B cell (primary cell): ENCODE measurements at places on chromosomes 2 and 18. TPM values are rescaled to one million over a fixed set of nuclear protein-coding genes. Genes with fewer than 3 reads are reported as not detected.

DNA sequence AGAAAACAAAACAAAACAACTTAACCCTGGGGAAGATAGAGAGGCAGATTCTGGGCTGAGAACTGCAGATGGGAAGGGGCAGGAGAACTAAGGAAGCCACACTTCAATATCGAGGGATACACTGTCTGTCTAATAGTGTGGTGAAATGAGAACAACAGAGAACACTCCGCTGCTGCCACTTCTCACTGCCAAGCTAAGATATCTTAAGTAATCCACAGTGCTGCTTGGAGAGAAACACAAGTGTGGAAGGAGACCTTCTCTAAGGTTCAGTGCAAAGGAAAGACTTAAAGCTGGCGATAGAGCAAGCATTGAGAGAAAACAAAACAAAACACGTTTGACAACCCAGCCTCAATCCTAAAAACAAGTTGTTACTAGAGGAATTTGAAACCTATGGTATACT lies 37.4 kb downstream of the DLGAP1 start:
- H3K4me1 ChIP-seq, result no peaks in the 10 kb centered on the region
- no peaks in the 10 kb centered on the region for H3K36me3 ChIP-seq
- no peaks in the 10 kb centered on the region for H3K27me3 ChIP-seq
- no peak for DNase-seq
- H3K4me3 ChIP-seq, result no peak overlapping the region

- peaks cover 22% of the 10 kb centered on the region for H3K36me3 ChIP-seq
- H3K4me3 ChIP-seq, result no peak overlapping the region
- H3K27me3 ChIP-seq, result no peaks in the 10 kb centered on the region
- DNase-seq, result no peak
- no peaks in the 10 kb centered on the region for H3K4me1 ChIP-seq
- no peak overlapping the region for H3K27ac ChIP-seq
Observed at GRCh38 chr2:74894272-74894981, 60.5 kb downstream of the HK2 start.

GRCh38 chr2:190512539-190513095 lies 21.9 kb downstream of the NEMP2 start:
- peaks cover 2% of the 10 kb centered on the region for H3K36me3 ChIP-seq
- peaks cover 7% of the 10 kb centered on the region for H3K4me1 ChIP-seq
- no peak for DNase-seq
- H3K27ac ChIP-seq, result no peak overlapping the region

DNA sequence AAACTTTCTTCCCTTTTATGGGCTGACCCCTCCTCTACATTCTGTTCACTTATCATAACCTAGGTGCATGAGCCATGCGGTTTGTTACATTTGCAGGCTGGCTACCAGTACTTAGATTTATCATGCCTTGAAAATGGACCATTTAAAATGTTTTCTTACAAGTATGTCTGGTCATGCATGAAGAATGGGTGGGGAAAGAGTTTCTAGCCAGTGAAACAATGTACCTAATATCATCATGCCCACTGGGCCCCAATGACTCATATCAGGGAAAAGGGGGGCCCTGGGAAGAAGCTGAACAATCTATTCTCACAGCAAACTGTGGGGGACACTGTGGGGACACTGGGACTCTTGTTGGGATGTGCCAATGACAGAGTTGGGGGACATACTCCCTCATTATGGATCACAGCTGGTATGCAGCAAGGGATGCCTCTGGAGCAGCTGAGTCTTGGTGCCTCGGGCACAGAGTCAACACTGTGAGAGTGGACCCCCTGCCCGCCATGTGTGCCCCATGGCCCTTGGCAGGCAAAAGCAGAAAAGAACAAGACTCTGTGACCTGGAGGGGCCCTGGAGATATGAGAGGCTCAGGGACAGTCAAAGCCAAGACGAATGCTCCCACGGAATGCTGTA lies 156.3 kb downstream of the ZNF516 start:
- no peak for DNase-seq
- H3K27ac ChIP-seq, result no peak overlapping the region

GRCh38 chr2:10164601-10165000 lies 42.1 kb downstream of the RRM2 start:
- no peak for DNase-seq
- H3K4me3 ChIP-seq, result no peak overlapping the region
- no peak overlapping the region for H3K27ac ChIP-seq
- H3K4me1 ChIP-seq, result peaks cover 9% of the 10 kb centered on the region
- H3K27me3 ChIP-seq, result no peaks in the 10 kb centered on the region

DNA sequence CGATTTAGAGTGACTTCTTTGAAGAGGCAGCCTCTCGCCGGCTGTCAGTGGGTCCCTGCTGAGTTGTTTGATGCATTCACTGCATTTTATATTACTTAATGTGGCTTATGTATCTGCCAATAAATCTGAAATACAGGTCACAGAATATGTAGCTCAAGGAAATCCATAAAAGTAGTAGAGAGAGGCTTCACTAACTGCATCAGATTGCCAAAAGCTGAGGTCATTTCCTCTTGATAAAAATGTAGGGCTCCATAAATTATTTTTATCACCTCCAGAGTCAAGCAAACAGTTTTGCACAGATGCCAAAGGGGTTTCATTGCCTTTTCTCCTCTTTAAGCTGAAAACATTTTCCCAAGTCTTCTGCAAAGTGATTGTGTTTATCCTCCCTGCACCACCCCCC lies 36.5 kb upstream of the CCDC93 start:
- H3K36me3 ChIP-seq, result no peaks in the 10 kb centered on the region
- H3K27ac ChIP-seq, result no peak overlapping the region
- H3K4me1 ChIP-seq, result peaks cover 12% of the 10 kb centered on the region

- peaks cover 38% of the 10 kb centered on the region for H3K4me1 ChIP-seq
- no peak for DNase-seq
- H3K4me3 ChIP-seq, result no peak overlapping the region
- H3K36me3 ChIP-seq, result no peaks in the 10 kb centered on the region
Observed at GRCh38 chr2:219494952-219495530, 3.6 kb upstream of the GMPPA start.

GRCh38 chr2:239361311-239361642 lies 39.5 kb downstream of the HDAC4 start:
- H3K27ac ChIP-seq, result no peak overlapping the region
- no peak overlapping the region for H3K4me3 ChIP-seq
- no peaks in the 10 kb centered on the region for H3K36me3 ChIP-seq
- H3K27me3 ChIP-seq, result no peaks in the 10 kb centered on the region
- no peaks in the 10 kb centered on the region for H3K4me1 ChIP-seq

DNA sequence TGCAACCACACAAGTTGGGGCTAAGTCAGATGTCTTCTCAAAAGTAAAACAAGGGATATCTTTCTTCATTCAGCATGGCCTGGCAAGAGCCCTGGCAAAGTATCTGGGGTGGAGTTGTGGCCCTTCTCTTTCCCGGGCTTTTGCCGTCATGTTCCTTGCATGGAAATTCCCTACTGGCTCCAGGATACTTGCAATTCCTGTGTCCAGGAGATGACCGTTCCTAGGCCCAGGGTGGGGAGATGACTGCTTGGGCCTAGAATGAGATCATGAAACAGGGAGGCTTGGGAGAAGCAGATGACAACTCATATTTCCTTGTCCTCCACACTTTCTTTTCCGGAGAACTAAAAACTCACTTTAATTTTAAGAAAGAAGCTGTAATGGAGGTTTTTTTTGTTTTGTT lies 60.9 kb downstream of the TGIF1 start:
- no peak for DNase-seq
- H3K4me3 ChIP-seq, result no peak overlapping the region
- no peaks in the 10 kb centered on the region for H3K27me3 ChIP-seq
- no peaks in the 10 kb centered on the region for H3K36me3 ChIP-seq

DNA sequence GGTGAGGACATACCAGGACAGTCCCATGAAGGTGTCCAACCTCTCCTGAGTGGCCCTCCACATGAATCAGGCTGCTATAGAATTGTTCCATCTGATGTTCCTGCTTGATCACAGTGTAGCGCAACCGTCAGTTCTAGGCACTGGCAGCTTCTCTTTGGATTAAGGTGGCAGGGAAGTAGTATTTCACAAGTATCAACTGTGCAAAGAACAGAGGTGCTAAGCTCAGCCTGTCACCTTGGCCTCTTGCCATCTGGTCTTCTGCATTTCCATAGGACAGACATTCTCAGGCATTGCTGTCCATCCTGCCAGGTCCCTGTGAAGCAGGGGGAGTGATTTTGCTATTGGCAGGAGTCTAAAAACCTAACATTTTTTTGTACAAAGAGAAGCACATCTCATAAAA lies 182.2 kb upstream of the EPAS1 start:
- DNase-seq, result no peak
- H3K4me3 ChIP-seq, result no peak overlapping the region
- no peaks in the 10 kb centered on the region for H3K4me1 ChIP-seq
- no peak overlapping the region for H3K27ac ChIP-seq
- no peaks in the 10 kb centered on the region for H3K27me3 ChIP-seq

- no peaks in the 10 kb centered on the region for H3K27me3 ChIP-seq
- no peak for DNase-seq
- H3K4me3 ChIP-seq, result no peak overlapping the region
- no peak overlapping the region for H3K27ac ChIP-seq
Observed at GRCh38 chr2:30323499-30323898, 92.2 kb downstream of the LBH start.

DNA sequence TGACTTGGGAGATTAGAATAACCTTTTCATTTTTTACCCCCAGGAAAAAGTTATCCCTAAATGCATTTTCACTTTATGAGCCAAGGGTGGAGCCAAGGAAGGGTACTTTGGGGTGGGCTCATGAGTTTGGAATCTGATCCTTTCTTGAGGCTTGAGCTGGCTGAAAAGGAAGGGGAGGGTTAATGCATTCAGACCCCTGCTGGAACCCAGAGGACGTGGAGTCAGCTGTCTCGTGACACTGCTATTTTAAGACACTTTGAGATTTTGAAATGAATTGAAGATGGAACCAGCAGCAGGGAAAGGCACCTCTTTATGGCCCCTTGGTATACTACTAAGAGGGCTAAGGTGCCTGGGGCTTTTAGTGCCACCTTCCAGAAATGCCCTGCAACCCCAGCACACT lies 90.4 kb downstream of the MARCHF4 start:
- no peaks in the 10 kb centered on the region for H3K36me3 ChIP-seq
- no peaks in the 10 kb centered on the region for H3K27me3 ChIP-seq
- H3K4me3 ChIP-seq, result no peak overlapping the region
- H3K4me1 ChIP-seq, result no peaks in the 10 kb centered on the region

DNA sequence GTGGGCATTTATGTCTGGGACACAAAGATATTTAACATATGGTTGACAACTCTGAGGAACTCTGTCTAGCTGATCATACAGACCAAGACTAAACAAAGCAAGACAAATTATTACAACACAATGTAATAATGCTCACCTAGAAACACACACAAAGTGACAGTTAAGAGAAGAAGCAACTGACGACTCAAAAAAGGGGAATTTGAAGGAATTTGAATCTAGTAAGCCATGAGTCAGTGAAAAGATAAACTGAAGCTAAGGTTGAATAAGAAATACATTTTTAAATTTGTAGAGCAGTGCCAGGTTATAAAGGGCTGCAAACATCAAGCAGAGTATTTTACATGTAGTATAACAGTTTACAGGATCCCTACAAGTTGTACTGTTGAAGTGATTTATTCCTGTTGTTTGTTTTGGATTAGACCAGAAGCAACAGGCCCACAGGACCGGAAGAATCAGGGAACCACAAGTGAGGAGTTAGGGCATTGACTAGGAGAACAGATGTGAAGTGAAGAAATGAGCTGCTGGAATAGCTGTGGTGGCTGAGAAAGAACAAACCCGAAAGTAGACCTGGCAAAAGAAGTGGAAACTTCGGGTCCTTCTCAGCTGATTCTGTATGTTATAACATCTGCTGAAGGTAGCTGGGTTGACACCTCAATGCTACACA lies 35.6 kb downstream of the IFIH1 start:
- peaks cover 5% of the 10 kb centered on the region for H3K36me3 ChIP-seq
- H3K4me3 ChIP-seq, result no peak overlapping the region
- no peak for DNase-seq

GRCh38 chr18:37846996-37847395 lies 281.4 kb upstream of the CELF4 start:
- H3K36me3 ChIP-seq, result no peaks in the 10 kb centered on the region
- H3K4me1 ChIP-seq, result no peaks in the 10 kb centered on the region
- DNase-seq, result no peak
- no peaks in the 10 kb centered on the region for H3K27me3 ChIP-seq
- H3K4me3 ChIP-seq, result no peak overlapping the region

GRCh38 chr2:19775315-19775714 lies 126.5 kb downstream of the TTC32 start:
- H3K4me1 ChIP-seq, result no peaks in the 10 kb centered on the region
- H3K4me3 ChIP-seq, result no peak overlapping the region
- no peaks in the 10 kb centered on the region for H3K27me3 ChIP-seq
- H3K27ac ChIP-seq, result no peak overlapping the region
- H3K36me3 ChIP-seq, result no peaks in the 10 kb centered on the region

- H3K36me3 ChIP-seq, result no peaks in the 10 kb centered on the region
- H3K27ac ChIP-seq, result no peak overlapping the region
- H3K4me1 ChIP-seq, result no peaks in the 10 kb centered on the region
- H3K4me3 ChIP-seq, result no peak overlapping the region
- DNase-seq, result no peak
Observed at GRCh38 chr2:156098506-156098905, 234.0 kb downstream of the NR4A2 start.

DNA sequence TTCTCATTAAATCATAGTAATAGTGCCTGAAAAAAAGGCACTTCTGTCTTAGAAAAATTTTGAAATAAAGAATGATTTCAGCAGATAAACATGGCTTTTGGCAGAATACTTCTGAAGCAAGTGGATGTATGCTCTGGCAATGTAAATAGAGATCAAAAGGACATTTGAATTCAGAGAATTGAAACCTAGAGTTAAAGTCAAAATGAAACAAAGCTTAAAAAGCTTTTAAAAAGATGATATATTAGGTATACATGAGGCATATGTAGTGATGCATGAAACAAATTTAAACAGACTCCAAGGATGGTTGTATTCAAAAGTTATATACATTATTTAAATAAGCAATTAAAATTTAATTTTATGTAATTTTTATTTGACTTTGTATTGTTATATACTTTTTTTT lies 1344.5 kb upstream of the TMEFF2 start:
- no peaks in the 10 kb centered on the region for H3K4me1 ChIP-seq
- no peak for DNase-seq
- no peaks in the 10 kb centered on the region for H3K27me3 ChIP-seq
- H3K36me3 ChIP-seq, result no peaks in the 10 kb centered on the region
- H3K4me3 ChIP-seq, result no peak overlapping the region
- no peak overlapping the region for H3K27ac ChIP-seq

The PIEZO2 gene
- not detected in 2 replicates for polyA plus RNA-seq

The TSPYL6 gene
- not detected in 2 replicates for polyA plus RNA-seq

The APCDD1 gene
- polyA plus RNA-seq, result 0.79 and 1.0 TPM in 2 replicates

The NIFK gene
- 9.2 and 10.1 TPM in 2 replicates for polyA plus RNA-seq

The NGEF gene
- polyA plus RNA-seq, result not detected in 2 replicates
